ENCODE measurements at places on chromosomes 7 and 10.

GRCh38 chr10:44569193-44570091, 184.5 kb upstream of the CXCL12 start:
- DNase-seq, result peak; percentile 88

GRCh38 chr7:137363683-137364082, 20.1 kb upstream of the PTN start:
- no peak for DNase-seq

DNA sequence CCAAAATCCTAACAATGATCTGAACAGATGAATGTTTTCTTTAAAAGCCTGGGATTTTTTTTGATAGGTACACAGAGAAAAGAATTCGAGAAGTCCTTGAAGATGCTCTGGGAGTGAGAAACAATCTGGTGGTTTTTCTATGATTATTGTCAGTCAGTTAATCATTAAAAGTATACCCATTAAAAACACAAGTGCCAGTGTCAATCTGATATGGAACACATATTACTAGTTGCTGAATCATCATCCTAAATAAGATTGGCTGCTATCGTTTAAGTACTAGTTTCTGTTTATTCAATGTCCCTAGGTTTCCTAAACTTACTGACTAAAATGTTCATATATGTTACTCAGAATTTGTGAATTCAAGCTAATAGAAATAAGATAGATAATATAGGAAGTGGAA, 16.1 kb downstream of the COL28A1 start:
- DNase-seq, result no peak

GRCh38 chr7:87463982-87464381, 11.5 kb downstream of the ABCB4 start:
- no peak for DNase-seq

GRCh38 chr10:91800756-91801155, 2.5 kb downstream of the TNKS2 start:
- no peak for DNase-seq

DNA sequence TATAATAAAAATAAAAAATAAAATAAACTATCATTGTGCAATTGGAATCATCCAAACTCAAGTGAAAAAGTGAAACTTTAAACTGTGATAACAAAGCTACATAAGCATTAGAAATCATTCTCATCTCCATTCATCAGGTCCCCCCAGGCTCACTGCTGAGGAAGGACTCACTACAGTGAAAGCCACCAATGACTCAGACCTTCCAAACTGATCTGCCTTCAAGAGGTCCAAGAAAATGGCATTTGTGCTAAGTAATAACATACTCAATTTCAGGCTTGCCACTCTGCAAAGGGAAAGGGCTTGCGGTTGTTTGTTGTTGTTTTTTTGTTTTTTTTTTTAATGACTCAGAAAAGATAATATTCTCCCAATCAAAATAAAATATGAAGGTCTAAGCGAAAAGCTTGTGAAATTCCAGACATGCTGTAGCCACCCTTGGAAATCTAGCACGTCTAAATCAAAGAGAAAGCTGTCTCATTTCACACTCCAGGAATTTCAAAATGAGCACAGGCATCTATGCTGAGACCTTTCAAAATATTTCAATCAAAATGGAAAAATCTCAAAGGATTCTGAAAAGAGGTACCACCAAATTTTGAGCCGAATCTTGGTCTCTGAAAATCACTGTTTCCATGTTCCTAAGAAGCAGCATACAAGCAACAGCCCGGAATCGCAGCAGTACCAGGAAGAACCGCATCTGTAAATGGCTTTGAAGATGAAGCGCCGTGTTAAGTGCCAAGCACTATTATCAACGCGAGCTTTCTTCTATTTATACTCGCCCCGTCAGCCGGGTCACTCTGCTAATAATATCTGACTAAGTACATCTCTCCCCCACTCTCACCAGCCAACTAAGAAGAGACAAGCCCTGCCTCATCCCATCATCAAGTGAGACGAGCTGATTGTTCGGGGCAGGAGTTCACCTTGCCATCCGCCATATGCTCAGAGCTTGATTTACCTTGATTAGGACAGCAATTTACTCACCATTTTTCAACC, 13.5 kb downstream of the SFMBT2 start:
- no peak for DNase-seq

DNA sequence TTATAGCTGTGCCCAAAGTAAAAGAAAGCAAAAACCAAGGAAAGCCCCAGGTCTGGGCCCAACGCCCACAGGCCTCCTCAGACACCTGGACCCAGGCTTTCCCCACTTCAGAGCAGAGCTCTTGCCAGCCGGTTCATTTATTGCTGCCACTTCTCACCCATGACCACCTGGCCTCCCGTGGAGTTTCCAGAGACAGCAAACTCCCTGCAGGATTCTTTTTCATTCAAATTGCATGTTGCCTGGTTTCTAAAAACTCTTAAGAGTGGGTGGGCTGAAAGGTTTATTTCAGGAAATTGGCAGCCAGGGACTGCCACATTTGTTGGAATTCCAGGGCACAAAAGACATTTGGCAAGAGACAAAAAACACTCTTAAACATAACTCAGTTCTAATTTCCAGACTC, 4.7 kb downstream of the VOPP1 start:
- DNase-seq, result no peak

- DNase-seq, result no peak
Observed at GRCh38 chr7:104548861-104549260, 220.5 kb downstream of the LHFPL3 start.

GRCh38 chr10:94358480-94358879, 4.3 kb downstream of the NOC3L start:
- DNase-seq, result peak; percentile 95

- DNase-seq, result no peak
Observed at GRCh38 chr7:111823826-111824225, 261.5 kb upstream of the IMMP2L start.

- DNase-seq, result no peak
Observed at GRCh38 chr7:46059308-46060020, 138.4 kb upstream of the IGFBP3 start.

- peak; percentile 56 for DNase-seq
Observed at GRCh38 chr10:89744026-89744425, 42.6 kb downstream of the KIF20B start.

DNA sequence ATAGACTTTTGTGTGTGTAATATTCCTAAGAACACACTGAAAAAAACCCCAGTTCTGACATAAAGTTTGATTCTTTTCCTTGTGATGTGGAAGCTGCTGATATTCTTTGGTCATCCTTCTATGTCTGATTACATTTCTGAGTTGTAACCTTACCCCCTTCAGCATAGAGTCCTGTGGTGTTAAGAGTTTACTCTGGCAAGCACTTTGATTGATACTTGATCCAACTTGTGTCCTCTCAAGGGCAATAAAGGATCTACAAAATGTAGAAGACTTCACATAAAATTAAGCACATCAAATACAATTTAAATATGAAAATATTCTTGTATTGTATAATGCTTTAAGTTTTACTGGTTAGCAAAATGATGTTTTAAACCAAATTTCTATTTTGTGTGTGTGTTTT, 221.7 kb upstream of the DKK1 start:
- DNase-seq, result peak; percentile 44

DNA sequence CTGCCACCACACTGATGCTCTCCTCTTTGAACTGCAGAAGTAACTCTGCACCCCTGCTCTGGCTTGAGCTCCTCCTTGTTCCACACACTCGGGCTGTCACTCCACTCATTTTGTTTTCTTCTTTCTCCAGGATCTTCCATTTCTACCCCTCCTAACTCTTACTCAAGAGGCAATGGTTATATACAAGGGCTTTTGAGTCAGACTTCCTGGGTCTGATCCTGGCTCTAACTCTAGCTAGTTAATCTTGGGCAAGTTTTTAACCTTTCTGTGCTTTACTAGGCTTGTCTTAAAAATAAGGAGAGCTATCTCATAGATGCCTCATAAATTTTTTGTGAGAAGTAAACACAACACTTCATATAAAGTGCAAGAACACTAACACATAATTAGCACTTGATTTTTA, 45.3 kb upstream of the GNAI1 start:
- DNase-seq, result peak; percentile 60

- DNase-seq, result peak; percentile 60
Observed at GRCh38 chr7:22723637-22724036, 3.4 kb upstream of the IL6 start.

DNA sequence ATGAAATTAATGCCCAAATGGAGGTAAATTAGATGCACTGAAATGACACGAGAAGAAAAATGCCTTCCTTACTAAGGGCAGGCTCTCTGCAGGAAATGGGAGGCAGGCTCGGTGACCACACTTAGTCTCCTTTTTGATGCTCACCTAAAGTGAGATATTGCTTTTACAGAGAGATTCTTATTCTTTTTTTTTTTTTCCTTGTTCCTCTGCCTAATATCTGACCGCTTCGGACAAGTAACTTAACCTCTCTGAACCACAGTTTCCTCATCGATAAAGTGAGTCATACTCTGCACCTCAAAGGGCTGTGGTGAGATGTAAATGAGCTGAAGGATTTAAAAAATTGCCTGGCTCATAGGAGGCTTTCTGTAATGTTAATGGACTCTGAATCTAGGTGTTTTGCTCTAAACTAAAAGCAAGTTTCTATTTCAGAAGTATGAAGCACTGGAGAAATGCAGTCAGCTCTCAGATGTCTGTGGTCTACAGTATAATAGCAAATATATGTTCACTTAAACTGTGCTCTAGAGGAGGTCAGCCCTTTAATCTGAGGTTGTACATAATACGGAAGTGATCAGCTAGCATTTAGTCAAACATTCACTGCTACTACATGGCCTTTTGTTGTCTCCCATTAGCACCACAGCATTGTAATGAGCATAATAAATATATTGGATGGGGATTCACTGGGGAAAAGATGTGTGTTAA, 23.2 kb downstream of the NKX2-3 start:
- peak; percentile 13 for DNase-seq

DNA sequence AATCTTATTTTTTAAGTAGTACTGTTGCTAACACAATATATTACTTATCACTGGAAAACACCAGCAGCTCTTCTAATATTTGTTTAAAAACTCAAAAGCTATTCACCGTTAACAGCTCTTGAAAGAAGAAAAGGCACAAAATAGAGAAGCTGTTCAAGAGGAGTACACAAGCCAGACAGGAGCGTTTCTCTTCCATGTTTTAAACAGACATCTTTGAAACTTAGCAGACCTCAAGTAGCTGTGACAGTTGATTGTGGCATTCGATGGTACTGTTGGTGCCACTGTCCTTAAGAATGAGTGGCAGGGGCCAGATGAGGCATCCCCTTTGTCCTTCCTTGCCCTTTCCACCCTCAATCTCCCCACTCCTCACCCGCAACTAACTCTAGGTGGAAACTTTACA, 81.6 kb upstream of the PRR15 start:
- no peak for DNase-seq

DNA sequence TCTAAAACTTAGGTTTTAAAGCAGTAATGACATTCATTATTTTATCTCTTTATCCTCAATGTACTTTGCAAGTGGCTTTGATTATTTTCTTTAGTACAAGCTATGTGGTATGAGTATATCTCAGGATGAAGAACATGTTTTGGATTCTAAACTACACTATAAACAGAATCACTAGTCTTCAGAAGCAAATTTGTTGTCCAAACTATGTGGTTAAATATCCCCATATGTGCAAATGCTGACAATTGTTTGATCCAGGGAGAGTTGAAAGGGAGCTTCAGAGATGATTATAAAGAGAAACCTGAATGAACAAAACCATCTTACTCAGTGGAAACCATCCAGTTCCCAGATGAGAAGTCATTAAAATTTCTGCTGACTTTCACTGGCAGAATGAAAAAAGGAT, 179.3 kb downstream of the MDFIC start:
- DNase-seq, result no peak

- no peak for DNase-seq
Observed at GRCh38 chr7:140263277-140263676, 86.5 kb upstream of the KDM7A start.

DNA sequence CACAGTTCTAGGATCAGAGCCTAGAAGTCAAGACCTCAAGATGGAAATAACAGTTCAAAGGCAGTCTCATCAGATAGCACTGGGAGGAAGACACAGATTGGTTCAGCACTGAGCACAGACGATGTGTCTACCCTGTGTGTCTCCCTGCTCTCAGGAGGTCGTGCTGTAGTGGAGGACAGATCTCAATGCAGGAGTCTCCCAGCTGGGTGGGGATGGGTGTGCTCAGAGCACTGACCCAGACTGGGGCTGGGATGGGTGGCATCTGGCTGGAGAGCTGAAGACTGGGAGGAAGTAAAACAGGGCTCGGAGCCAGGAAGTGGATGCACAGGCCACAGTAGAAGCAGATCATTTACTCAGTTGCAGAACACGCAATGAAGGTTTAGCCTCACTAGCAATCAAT, 69.5 kb upstream of the GDF10 start:
- no peak for DNase-seq

GRCh38 chr10:10475812-10476211, 541.9 kb upstream of the CELF2 start:
- no peak for DNase-seq

- no peak for DNase-seq
Observed at GRCh38 chr10:132498562-132499366, 38.8 kb upstream of the INPP5A start.

DNA sequence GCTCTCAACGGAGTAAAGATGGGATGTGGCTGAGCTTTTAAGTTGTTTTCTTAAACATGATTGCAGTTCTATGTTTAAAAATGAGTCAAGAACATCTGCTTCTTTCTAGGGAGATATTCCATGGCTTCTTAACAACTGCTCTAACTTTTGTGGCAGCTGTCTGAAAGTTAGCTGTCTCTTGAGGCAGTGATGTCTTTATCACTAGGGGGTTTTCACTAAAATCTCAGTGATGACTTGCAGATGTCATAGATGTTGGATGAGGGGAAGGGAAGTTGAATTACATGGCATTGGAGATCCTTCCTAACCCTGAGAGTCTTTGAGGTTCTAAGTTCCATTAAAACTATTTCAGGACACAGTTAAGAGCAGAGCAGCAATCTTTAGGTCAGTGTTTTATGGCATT, 43.5 kb downstream of the PRKG1 start:
- DNase-seq, result no peak

- DNase-seq, result peak; percentile 19
Observed at GRCh38 chr10:70053218-70053840, 683 bp downstream of the MACROH2A2 start.

DNA sequence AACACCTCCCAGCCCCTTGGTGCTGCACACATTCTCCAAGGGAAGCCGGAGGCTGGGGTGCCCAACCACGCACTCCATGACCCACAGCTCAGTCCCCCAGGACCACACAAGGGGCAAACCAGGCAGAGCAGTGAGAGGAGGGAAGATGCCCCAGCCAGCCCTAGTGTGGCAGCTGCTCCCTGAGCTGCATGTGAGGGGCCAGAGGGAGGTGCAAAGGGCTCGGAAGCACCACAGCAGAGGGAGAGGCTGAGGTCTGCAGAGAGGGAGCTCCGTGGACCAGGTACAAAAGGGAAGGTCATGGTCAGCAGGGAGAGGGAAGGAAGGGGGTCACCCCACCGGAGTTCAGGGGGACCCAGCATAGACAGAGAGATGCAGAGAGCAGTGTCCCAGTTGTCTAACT, 1.5 kb upstream of the CALML5 start:
- DNase-seq, result no peak

- DNase-seq, result peak; percentile 27
Observed at GRCh38 chr7:73774923-73775322, 4.9 kb upstream of the CLDN3 start.

All from choroid plexus epithelial cell (primary cell).